Right renal pelvis (tissue), 4 donors: ENCODE measurements at places on chromosomes 4 and X. TPM values are rescaled to one million over a fixed set of nuclear protein-coding genes. Genes with fewer than 3 reads are reported as not detected.

KCNE5 gene
- polyA plus RNA-seq: 6.1 TPM

- DNase-seq: no peak
Measured at GRCh38 chr4:147965056-147965455, 233.2 kb downstream of the ARHGAP10 start.

DNA sequence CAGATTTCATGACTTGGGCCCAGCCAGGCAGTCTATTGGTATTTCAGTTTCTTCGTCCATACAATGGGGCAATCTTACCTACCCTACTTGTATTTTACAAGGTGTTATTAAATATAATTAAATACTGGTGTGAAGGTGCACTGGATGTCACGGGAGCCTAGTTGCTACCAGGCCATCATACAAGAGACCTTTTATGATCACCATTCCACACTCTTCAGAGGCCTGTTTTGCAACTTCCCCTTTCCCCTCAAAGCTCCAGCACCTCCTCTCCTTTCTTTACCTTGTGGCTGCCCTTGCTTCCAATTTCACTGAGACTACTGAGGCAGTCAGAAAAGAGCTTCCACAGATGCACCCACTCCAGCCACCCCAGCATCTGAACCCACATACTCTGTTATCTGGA lies 93.8 kb upstream of the HELT start:
- no peak for DNase-seq

GRCh38 chr4:9916937-9917336 lies 104.4 kb downstream of the SLC2A9 start:
- DNase-seq: no peak

DNA sequence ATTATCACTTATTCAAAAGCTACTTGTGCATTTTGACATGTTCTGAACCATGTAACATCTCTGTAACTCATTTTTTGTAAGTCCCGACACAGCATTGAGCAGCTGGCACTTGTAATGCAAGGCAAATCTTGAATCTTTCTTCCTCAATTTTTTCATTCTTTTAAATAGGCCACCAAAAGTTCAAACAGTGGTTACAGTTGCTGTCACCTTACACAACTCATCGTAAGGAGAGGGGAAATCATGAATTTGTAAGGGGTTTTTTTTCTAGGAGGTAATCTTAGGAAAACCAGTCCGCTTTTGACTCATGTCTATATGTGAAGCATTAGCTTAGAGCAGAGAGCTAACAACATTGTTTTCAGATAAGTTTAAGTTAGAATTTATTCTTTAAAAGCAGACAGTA lies 124.5 kb downstream of the PDLIM5 start:
- no peak for DNase-seq

DNA sequence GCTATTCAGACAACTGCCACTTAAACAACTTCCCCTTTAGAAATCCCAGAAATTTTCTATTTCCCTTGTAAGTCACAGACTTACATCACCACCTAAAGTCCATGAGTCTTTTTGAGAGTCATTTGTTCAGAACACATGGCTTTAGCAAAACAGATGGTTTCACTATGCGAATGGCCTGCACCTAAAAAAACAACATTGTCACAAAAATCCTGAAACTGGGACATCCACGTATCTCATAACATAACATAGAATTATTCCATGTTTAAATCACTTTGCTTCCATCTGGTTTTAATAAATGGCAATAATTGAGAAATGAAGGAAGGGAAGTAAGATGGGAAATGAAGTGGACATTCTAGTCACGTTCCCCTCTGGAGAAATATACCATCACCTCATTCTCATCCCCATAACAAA lies 155.3 kb upstream of the EDNRA start:
- DNase-seq: no peak

SOX3 gene
- not detected for polyA plus RNA-seq

PRPS2 gene
- 88.9 TPM for polyA plus RNA-seq
